ENCODE measurements at places on chromosomes 6 and 20.

DNA sequence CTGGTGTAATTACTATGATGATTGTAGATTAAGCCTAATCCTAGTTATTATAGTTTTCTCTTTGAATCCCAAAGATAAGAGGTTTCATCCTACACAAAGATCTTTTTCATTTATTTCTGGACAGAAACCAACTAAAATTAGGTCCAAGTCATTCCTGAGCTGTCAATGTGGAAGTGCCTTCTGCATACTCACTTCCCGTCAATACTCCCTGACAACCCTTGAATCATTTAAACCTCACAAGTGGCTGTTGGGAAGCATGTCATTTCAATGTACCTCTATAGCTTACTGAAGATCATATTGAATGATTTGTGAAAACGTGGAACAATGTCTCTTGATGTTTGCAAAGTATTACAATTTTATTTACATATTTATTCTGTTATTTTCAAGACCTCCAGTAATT lies 274.1 kb downstream of the HACE1 start:
- DNase-seq, result no peak

- DNase-seq, result no peak
Observed at GRCh38 chr6:143078468-143079324, 18.0 kb downstream of the AIG1 start.

- DNase-seq, result peak; percentile 58
Observed at GRCh38 chr6:35544769-35545361, 32.2 kb upstream of the TULP1 start.

DNA sequence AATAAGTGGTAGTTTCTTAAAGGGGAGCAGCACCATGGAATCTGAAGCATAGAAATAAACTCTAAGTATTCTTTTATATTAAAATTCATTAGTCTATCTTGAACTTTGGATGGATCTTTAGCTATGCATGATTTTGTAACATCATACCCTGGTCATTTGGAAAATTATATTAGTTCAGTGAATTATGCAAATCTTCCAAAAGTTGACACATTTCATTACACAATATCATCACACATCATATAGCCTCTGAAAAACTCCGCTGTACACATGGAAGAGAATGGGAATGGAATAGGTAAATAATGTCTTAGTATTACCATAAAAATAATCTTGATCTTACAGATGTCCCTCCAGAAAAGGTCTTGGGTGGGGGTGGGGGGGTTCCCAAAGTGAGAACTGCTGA lies 96.1 kb downstream of the ATXN1 start:
- DNase-seq, result no peak

- DNase-seq, result no peak
Observed at GRCh38 chr6:167164261-167164660, 6.5 kb upstream of the GPR31 start.

DNA sequence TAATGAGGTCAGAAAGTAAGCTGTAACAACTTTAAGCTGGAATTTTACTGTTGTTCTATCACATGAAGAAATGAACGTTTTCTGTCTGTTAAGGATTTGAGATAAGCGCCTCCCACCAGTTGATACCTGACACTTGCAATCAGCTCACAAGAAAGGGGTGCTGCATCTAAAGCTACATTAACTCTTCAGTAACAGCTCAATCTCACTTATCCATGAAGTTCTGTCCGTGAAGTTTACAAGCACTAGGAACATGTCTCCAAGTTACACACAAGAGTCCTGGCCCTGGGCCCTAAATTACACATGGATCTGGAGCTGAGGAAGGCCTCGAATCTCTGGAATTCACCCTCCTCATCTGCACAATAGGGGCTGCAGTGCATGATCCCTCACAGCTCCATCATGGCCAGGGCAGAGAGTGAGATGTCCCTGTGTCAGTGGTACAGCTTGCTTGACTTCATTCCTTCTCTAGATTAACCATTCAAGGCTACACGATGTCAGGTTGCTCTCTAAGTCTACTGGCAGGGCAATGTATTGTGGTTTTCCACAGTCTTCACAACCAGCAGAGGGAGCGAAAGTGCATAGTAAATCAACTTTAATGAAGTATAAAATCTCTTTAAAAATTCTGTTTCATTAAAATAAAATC lies 182.4 kb upstream of the MCHR2 start:
- peak; percentile 30 for DNase-seq

- DNase-seq, result peak; percentile 83
Observed at GRCh38 chr20:62149532-62150309, 6.2 kb downstream of the SS18L1 start.

DNA sequence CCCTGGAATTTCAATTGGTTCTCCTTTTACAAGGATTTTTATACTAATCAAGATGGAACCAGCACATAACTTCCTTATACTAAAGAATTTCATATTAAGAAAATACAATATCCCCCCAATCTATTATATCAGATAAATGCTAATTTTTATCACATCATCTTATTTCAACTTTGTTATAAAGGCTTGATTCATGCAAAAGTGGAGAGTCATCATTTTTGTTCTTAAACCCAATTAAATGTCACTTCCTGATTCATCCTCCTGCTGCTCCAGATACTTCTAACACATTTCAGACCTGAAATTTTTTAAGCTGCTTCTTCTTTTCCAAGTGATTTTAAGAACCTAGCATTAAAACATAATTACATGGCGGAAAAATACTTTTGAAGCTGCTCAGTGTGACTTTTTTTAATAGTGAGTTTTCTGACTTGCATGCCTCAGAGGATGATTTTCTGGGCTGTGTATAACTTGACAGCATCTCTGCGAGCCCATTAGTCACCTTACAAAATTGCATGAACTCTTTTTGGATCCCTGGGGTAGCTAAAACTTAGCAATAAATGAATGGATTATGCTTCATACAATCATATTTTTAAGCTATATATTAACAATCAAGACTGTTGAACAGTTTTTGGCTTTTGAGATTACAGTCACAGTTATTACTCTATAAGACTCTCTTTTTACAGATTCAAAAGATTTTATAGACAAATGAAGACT lies 134.1 kb downstream of the ELOVL4 start:
- DNase-seq, result no peak

DNA sequence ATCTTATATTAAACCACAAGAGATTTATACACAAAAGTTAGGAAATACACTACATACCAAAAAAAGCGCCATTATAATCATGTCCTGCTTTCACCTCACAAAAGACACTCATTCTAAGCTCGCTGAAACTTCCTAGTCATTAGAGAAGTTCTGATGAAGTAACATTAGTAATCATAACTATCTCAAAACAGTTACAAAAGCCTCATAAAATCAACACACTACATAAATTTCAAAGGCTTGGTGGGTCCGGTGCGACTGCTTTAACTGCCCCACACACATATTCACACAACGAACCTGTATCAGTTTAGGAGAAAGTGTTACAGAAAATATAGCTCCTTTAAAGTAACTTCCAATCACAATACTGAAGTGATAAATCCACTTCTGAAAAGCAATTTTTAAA lies 1.9 kb downstream of the PHIP start:
- DNase-seq, result peak; percentile 30

DNA sequence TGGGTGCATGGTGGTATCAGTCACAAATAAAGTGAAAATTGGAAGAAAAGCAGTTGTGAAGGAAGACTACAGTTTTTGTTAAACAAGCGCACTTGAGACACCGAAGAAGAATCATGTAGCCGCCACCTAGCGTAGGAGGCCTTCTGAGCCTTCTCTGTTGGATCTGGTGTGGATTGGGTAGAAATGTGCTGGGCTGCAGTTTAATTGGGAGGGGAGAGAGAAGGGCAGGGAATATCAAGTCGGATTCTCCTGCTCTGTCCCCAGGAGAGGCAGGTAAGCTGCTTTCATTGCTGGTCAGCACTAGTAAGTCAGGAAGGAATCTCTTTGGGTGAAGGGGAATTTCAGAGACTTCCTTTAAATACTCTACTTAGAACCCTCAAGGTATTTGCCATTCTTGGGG lies 1.2 kb upstream of the FABP7 start:
- no peak for DNase-seq

DNA sequence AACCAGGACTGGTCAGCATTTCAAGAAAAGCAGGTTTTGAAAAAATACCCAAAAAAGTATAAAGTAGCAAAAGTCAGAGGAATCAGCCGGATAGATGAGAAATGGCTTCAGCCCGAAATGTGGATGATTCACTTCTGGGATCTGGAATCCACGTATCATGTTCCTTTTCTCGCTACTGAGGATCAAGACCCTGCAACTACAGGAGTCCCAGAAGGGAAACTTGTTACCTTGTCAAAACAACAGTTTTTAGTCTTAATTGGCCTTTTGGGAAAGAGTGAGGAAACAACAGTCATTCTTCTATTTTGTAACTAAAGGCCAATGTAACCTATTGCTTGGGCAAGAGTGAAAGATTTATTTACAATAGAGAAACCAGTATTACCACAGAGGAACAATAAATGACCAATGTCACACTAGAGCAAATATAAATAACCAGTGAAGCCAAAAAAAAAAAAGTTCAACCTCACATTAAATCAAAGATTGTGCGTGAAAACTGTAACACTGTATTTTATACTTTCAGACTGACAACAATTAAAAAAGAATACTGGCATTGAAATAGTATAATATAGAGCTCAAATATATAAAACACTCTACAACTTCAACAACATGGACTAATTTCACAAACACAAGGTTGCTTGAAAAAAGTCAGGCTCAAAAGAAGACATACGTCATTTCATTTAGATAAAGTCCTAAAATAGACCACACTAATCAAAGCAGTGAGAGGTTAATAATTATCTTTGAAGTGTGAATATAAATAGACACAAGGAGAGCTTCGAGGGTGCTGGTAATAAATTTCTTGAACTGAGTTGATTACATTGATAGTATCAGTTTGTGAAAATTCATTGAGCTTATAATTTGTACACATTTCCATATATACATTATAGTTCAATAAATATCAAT lies 116.2 kb downstream of the GFRAL start:
- DNase-seq, result no peak

- DNase-seq, result no peak
Observed at GRCh38 chr6:105838171-105838570, 248.0 kb upstream of the PRDM1 start.

GRCh38 chr6:96537726-96538125 lies 16.1 kb downstream of the UFL1 start:
- no peak for DNase-seq

DNA sequence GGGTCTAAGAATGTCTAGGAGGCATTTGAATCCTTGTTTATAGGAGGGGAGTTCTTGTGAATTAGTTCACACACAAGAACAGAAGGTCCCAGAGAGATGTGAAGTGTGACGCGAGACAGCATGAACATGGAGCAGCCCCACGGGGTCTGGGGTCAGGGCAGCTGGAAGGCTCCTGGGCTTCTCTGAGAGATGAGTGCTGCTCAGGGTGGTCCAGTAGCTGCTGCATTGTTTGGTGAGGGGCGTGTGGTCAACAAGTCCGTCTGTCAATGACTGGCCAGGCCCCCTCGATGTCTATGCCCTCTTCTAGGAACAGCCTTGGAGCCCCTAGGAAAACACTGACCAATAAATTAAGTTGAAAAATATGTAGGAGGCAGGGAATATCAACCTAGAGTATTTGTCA lies 40.2 kb upstream of the GABRR1 start:
- DNase-seq, result no peak

DNA sequence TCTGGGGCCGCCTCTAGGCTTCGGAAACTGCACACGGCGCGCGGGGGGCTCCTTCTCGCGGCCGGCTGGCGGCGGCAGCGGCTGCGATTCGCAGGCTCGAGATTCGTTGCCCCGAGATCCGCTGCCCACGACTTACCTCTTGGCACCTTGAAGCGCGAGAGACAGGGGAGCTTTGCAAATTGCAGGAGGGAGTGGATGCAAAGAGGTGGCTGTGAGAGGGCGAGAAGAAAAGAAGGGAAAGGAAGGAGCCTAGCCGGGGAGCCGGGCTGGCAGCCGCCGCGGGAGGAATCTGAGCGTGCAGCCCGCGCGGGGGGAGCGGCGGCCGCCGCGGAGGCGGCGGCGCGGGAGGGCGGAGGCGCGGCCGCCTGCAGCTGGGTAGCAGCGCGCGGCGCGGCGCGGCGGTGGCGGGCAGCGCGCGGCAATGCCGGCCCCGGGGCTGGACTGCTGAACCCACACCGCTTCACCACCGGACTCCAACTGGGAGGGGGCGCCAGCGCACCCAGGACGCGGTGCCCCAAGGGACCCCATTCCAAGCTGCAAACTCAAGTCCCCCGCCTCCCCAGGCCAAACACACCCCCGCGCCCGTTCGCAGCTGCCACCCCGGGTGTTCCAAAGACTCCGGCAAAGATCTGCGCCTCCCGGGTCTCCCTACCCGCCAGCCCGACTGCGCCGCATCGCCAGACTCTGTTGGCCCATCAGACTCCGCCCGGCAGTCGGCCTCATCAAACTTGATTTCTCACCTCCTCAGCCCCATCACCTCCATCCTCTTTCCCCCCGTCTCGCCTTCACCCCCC lies 44.2 kb upstream of the SUPT3H start:
- peak; percentile 66 for DNase-seq

DNA sequence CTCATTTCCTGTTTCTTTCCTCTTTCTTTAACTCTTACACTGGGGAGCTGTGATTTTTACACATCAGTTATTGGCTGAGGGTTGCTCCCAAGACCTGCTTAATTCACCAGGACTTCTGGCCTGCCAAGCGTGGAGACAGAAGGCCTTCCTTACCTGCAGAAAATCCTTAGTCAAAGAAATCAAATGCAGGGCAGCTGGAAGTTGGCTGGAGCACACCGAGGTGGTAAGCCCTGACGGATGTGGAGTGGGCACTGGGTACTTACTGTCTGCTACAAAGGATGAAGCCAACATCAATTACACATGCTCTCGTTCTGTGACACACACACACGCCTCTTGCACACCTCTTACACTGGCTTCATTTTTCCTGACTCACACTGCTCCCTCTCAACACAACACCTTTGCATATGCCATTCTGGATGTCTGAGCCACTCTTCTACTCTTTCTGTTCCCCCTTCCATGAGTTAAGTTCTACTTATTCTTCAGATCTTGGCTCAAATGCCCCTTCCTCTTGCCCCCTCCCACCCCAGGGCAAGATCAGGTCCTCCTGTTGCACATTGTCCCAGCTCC lies 61.6 kb downstream of the TTI1 start:
- no peak for DNase-seq

- peak; percentile 39 for DNase-seq
Observed at GRCh38 chr6:151285122-151285521, 45.4 kb downstream of the AKAP12 start.

DNA sequence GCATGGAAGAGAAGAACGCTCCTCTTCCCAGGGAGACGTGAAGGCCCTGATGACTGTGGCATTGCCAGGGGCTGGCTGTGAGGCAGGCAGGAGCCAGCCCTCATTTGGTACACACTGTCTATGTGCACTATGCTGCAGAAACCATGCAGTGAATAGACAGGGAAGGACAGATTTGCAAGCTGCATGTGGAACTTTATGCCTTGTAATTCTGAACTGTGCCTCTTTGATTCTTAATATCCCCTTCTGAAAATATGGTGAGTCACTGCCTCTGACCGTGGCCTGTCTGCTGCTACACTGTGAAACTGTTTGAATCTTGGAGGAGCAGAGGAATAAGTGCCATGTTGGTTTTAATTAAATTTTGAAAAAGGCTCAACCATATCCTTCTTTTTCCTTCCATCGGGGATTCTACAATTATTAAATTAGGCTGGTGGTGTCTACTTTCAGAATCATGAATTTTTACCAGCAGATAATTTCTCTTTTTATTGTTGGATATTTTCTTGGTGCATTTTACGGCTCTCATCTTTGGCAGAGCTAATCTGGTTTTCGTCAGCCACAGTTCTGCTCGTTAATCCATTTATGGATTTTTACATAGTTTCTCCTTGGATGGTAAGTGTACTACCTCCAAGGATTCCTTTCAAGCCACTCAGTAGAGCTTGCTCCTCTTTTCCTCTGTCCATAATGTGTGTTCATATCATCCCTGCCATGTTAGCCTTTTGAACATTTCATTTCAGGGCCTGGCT lies 301.0 kb upstream of the SLC35B3 start:
- DNase-seq, result no peak

Measured in mammary epithelial cell (primary cell).